ENCODE measurements at places on chromosomes 5 and 9.

DNA sequence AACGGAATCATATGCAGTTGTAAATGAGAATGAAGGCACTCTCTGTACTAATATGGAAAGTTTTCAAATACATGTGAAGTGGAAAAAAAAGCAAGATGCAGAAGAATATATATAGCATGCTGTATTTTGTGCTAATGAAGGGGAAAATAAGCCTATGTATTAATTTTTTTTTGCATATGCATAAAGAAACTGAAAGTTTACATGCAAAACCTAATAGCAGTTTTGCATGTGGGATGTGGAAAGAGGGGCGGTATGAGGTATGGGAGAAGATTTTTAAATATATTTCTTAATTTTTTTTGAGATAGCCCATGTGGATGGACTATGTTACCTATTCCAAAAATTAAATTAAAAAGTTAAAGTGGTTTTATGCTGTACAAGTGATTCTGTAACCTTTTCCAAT, 83.7 kb upstream of the IL12B start:
- H3K4me1 ChIP-seq, result no peaks in the 10 kb centered on the region
- no peak overlapping the region for H3K27ac ChIP-seq
- no peak for DNase-seq

DNA sequence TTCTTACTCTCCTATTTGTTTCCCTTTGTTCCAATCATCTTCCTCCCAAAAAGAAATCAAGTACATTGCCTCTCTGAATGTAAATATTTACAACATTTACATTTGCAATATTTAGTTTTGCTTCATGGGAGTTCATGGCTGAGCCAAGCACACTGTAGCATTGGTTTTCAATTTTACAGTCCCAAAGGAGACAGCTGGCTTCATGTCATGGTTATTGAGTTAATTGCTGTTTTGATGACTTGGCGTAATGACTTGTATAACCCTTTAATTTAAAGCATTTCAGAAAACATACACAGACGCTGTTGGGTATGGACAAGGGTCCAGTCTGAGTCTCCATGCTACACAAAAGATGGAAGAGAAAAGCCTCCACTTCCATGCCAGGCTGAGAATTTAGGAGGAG, 25.6 kb upstream of the VLDLR start:
- DNase-seq, result no peak
- H3K27me3 ChIP-seq, result no peaks in the 10 kb centered on the region
- H3K27ac ChIP-seq, result no peak overlapping the region
- no peak overlapping the region for H3K4me3 ChIP-seq
- no peaks in the 10 kb centered on the region for H3K4me1 ChIP-seq

- no peaks in the 10 kb centered on the region for H3K4me1 ChIP-seq
- H3K36me3 ChIP-seq, result no peaks in the 10 kb centered on the region
- no peaks in the 10 kb centered on the region for H3K27me3 ChIP-seq
- H3K4me3 ChIP-seq, result no peak overlapping the region
- no peak overlapping the region for H3K27ac ChIP-seq
Observed at GRCh38 chr5:75933489-75933888, 149.7 kb upstream of the SV2C start.

- H3K27ac ChIP-seq, result no peak overlapping the region
- no peak for DNase-seq
- no peaks in the 10 kb centered on the region for H3K27me3 ChIP-seq
Observed at GRCh38 chr5:25488119-25488518, 843.3 kb upstream of the CDH10 start.

DNA sequence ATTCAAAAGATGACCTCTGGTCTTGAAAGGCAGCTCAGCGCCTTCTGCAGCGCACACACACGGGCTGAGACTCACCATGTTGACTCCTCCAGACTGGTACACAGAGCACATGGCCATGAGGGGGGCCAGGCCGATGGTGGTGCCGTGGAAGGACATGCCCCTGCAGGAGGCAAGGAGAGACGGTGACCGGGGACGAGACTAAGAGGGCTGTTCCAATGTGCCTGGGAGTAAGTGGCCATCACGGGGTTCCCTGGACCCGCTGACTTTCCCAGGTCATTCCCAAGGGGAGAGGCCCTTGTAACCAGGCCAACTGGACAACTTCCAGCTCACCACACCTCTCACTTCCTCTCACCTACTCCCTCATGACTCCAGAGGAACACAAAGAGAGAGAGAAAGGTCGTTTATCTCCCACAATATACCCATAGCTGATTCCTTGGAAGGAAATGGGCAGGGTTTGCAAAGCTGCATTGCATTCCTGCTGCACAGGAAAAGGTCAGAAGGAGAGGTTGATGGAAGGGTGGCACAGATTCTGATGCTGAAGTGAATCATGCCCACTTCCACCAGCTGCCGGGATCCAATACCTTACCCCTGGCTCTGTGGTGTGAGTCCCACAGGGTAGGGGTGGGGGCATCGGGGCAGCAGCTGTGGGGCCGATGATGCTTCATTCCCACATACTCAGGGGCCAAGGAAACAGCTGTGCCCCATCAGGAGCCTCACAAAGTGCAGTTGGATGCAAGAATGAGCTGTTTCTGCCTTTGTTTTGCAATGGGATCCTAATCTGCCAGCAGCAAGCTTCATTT, 47.2 kb downstream of the NIPAL4 start:
- no peaks in the 10 kb centered on the region for H3K27me3 ChIP-seq
- no peak overlapping the region for H3K27ac ChIP-seq
- H3K36me3 ChIP-seq, result no peaks in the 10 kb centered on the region
- H3K4me3 ChIP-seq, result no peak overlapping the region
- no peak for DNase-seq
- no peaks in the 10 kb centered on the region for H3K4me1 ChIP-seq
